ENCODE measurements at places on chromosomes 1 and 21.

- no peak for DNase-seq
Observed at GRCh38 chr1:18927082-18927653, 24.8 kb upstream of the ALDH4A1 start.

- DNase-seq: no peak
Observed at GRCh38 chr1:230231774-230232145, 164.7 kb downstream of the GALNT2 start.

- DNase-seq: no peak
Observed at GRCh38 chr1:52225174-52225573, 83.3 kb downstream of the ZFYVE9 start.

DNA sequence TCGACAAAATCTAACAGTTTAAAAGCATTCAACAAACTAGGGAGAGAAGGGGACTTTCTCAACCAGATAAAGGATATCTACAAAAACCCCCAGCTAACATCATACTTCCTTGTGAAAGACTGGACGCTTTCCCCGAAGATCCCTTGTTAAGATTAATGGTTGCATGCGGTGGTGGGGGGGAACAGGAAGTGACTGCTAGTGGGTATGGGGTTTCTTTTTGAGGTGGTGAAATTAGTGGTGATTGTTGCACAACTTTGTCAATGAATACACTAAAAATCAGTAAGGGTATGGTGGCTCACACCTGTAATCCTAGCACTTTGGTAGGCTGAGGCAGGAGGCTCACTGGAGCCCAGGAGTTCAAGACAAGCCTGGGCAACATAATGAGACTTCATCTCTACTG, 26.9 kb upstream of the EYA3 start:
- DNase-seq: peak; percentile 94

GRCh38 chr1:64116537-64116936, 86.9 kb upstream of the UBE2U start:
- DNase-seq: no peak

DNA sequence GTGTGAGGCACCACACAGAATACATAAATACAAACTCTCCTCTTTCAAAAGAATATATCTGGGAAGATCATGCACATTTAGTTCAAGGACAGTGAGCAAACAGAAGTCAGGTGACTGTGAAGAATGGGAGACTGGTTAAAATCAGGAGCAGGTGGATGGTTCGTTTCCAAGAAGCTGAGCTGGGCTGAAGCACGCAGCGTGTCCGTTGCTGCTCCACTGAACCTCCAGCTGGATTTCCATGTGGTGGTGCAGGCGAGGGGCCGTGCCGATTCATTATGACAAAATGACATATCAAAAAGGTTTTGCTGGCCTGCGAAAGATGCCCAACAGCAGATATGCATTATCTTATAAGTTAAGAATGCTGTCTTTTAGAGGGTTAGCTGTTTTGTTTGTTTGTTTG, 66.0 kb downstream of the OLIG1 start:
- DNase-seq: no peak

DNA sequence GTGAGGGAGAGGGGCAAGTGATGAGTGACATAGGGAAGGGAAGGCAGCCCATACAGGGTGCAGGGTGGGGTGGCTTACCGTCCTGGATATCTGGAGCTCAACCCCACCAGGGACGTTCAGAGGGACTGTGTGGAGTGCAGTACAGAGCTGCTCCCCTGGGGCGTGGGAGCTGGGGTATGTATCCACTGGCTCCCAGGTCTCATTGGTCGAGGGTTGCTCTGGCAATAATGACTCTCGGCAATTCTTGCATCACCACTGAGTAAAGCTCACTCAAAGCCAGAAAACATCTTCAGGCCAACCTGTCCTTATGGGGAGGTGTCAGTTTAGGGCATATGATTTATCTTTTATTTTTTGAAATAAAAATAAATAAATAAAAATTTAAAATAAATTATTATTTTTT, 43.2 kb upstream of the RUNX3 start:
- DNase-seq: no peak

GRCh38 chr1:47664356-47664755, 226.5 kb downstream of the FOXD2 start:
- no peak for DNase-seq

GRCh38 chr1:231049121-231049979, 9.3 kb upstream of the FAM89A start:
- DNase-seq: no peak

DNA sequence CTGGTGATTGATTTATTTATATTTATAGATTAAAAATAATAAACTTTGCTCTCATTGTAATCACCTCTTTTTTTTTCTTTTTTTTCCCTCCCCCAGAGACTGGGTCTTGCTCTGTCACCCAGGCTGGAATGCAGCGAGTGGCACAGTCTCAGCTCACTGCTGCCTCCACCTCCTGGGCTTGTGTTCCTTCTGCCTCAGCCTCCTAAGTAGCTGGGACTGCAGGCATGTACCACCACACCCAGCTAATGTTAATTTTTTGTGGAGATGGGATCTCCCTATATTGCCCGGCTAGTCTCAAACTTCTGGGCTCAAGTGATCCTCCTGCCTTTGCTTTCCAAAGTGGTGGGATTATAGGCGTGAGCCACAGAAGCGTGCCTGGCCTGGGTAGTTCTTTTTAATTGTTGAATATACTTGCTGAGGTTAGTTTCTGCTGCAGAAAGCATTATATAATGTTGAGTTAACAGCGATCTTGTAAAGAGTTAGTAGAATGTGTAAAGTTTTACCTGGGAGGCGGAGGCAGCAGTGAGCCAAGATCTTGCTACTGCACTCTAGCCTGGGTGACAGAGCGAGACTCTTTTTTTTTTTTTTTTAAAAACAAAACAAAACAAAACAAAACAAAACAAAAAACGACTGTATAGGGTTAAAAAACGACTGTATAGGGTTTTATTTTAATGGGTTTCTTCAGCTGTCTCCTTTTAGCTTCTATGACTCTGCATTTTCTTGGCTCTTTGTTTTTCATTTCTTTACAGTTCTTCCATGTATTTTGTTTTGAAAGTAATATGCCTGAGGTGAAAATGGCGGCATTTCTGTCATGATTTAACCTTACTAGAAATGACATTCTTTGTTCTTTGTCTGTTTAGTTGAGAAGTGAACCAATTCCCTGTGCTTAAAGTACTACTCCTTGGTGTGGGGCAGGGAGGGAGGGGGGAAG, 82.7 kb downstream of the CAMTA1 start:
- no peak for DNase-seq

GRCh38 chr1:10888291-10888690, 91.8 kb upstream of the CASZ1 start:
- DNase-seq: no peak

GRCh38 chr1:8870616-8871538, 7.6 kb downstream of the ENO1 start:
- DNase-seq: no peak

GRCh38 chr1:62062087-62062486, 132.6 kb upstream of the L1TD1 start:
- no peak for DNase-seq

DNA sequence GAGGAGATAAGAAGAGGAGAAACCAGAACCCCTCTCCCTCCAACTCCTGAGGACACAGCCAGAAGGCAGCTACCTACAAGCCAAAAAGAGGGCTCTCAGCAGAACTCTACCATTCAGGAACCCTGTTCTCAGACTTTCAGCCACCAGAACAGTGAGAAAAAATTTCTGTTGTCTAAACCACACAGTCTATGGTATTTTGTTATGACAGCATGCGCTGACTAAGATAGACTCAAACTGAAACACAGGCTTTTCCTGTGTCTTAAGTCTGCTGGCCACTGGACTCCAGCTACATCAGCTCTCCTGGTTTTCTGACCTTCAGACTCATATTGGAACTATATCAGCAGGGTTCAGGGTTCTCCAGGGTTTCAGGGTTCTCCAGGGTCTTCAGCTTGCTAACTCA, 126.5 kb upstream of the TNFSF4 start:
- DNase-seq: no peak

GRCh38 chr1:55051621-55052020, 12.3 kb downstream of the PCSK9 start:
- DNase-seq: no peak

DNA sequence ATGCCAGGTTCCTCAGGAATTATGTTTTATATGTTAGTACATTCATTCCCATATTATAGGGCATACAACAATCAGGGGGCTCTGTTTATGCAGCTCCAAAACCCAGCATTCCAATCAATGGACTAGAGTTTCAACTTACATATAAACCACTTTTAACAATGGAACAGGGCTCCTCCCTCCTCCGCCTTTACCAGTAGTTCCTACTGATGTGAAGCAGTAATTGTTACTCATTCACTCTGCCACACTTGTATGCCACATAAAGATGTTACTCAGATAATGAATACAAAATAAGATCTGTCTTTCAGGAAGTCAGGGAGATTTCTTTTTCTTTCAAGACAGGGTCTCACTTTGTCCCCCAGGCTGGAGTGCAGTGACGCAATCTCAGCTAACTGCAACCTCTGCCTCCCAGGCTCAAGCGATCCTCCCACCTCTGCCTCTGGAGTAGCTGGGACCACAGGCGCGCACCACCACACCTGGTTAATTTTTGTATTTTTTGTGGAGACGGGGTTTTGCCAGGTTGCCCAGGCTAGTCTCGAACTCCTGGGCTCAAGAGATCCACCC, 17.1 kb downstream of the ZNF281 start:
- no peak for DNase-seq

DNA sequence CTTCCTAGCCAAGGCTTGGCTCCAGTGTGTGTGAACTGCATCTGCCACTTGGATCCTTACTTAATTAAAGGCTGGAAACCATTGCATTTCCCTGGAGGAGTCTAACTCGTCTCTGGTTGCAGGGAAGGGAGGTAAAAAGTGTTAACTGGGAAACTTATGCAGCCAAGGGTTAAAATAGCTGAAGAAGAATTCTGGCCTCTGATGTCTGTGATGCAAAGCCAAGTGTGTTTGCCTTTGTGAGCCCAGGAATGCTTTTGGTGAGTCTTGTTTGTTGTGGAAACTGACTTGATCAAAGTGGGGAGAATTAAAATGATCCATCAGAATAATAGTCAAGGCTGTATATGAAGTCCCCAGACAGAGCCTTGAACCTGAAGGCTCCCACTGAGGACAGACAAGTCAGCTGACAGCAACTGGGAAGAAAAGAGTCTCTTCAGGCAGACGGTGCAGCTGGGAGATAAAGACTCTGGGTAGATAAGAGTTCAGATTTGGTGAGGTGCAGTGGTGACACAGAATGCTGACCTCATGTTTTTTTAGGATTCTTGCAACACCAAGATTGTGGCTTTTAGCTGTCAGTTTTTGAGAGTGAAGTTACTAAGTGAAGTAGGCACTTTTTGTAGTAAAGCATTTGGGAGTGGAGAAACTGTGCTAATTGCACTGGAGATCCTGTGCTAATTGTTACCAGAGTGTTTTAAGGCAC, 59.5 kb upstream of the WLS start:
- peak; percentile 1 for DNase-seq

DNA sequence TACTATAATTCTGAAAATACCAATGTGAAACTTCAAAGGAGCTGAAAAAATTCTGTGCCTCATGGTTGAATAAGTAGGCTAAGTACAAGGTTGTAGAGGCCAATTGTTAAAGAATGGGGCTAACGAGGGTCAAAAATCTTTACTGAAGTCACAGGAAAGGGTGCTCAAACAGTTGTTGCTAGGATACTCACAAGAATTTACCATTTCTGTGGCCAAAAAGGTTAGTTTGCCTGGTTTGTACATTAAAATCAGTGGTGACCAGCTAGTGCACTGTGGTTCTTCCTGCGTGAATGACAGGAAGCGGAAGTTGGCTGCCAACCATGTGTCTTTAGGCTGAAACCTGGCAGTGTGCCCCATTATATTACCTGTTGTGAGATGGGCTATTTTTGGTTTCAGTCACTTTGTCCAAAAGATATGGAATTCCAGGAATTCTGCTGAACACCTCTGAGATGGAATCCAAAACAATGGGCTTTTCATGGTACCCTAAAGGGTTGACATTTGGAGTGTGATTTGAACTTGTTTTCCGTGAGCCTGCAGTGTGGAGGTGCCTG, 13.5 kb downstream of the MAP3K21 start:
- DNase-seq: peak; percentile 42

- DNase-seq: no peak
Observed at GRCh38 chr1:147613506-147613905, 56.8 kb downstream of the ACP6 start.

DNA sequence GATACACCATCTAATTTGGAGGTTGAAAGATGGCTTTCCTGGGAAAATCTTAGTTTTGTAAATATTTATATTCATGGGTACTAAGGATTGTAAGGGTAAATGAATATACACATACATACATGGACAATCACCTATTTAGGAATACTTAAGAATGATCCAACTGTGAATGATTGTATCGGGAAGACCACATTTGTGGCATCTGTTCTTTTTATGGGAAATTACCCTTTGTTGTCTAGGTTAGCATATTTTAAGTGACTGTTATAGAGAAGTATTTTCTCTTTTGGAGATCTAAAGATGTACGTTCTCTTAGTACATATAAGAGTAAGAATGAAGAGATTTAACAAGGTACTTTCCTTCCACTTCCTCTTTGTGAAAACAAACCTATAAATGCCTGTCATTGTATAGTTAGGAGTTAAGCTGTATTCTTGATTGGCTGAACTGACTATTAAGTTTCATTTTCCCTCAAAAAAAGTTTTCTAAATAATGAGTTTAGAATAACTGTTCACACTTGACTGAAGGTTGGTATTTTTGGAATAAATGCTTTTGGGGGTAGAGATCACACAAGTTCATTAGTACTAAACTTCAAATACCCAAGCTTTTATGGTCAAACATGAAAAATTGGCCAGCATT, 26.7 kb downstream of the SNX7 start:
- no peak for DNase-seq

DNA sequence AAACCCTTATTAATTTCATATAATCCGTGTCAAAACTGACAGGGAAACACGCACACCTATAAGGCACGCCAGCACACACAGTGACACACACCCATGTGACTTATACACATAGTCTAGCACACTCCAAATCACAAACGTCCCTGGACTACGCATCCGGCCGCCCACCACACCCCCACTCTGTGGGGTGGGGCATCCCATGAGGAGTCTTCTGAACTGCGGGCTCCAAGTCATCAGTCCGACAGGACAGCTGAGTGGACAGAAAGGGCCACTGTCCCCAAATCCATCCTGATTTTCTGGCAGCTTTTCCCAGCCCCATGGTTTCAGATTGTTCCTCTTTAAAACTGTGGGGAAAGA, 829 bp downstream of the PEA15 start:
- DNase-seq: no peak

GRCh38 chr1:46401964-46402626, 8.0 kb downstream of the FAAH start:
- DNase-seq: peak; percentile 19

DNA sequence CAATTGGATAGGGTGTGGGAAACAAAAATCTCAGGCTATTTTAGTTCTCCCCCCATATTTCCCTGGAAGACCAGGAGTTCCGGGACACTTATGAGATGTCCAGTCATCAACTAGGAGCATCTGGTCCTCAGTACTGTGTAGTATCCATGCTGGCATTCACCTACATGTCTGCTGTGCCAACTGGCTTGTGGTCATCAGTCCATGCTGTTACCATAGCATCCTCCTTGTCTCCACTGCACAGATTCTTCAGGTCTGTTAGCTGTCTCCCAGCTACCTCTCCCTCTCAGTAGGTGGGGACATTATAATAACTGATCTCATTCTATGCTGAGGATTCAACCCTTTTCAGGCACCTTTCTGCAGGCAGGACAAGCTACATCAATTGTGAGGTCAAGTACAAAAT, 302.9 kb downstream of the BARHL2 start:
- no peak for DNase-seq
